ENCODE measurements at places on chromosomes 5 and 9.

- no peak for DNase-seq
These were observed 1431.4 kb upstream of the CDH18 start for GRCh38 chr5:21419383-21419782.

GRCh38 chr5:68720884-68721610 is 372.8 kb upstream of the SLC30A5 start:
- no peak for DNase-seq

DNA sequence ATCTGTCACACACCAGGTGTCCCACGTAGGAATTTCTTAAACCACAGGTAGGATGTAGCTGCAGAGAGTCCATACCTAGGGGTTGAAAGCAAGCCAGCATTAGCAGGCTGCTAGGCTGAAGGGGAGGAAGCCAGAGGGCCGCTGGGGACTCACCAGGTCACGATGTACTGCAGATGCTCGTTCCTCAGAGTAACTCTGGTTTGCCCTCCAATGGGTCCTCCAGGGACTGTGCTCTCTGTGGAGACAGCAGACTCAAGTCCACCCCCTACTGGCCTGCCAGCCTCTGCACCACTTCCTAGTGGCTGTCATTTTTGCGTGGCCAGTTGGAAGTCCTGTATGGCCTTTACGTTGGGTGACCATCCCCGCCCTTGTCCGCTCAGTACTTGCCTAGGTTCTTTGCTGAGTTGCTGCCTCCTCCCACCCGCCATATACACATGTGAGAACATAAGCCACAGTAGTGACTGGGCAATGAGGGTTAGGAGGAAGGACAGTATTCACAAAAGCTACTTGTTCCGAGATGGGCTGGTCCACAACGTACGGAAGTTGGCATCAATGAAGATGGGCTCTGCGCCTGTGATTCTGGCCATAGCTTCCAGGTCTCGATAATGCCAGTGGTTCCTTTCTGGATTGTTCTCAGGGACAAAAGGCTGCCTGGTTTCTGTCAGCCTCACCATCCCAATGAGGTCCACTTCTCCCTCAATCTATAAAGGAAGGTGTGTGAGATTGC is 4.1 kb downstream of the RPL7A start:
- no peak for DNase-seq

DNA sequence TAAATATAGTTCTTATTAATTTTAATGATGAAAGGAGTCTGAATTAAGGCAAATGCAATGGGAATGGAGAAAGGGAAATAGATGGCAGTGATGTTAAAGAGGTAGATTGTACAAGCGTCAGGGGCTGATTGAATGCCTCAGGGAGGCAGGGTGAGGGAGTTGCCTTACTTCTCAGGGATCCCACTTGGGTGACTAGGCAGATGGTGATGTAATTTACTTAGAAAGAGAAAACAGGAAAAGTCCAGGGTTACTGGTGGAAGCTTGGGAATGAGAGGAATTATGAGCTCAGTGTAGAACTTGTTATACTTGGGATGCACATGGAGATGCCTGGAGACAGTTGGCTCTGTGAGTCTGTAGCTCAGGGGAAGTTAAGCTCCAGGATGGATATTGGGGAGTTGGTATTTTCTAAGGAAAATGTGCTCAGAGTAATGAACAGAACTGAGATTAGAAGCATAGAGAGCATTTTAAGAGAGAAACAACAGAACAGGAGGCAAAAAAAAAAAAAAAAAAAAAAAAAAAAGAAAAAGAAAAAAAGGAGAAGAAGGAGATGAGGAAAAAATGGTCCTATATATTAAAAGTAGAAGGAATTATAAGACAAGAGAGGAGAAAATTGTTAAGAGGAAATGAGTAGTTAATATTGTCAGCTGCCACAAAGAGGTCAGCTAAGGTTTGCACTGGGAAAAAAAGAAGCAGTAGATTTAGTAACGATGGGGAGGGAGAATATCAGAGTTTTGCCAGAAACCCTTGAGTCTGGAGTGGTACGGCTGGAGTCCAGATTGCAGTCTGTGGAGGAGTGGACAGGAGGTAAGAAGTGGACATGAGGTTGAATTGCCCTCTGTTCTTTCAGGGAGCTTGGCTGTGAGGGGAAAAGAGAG is 88.0 kb upstream of the ELL2 start:
- no peak for DNase-seq

DNA sequence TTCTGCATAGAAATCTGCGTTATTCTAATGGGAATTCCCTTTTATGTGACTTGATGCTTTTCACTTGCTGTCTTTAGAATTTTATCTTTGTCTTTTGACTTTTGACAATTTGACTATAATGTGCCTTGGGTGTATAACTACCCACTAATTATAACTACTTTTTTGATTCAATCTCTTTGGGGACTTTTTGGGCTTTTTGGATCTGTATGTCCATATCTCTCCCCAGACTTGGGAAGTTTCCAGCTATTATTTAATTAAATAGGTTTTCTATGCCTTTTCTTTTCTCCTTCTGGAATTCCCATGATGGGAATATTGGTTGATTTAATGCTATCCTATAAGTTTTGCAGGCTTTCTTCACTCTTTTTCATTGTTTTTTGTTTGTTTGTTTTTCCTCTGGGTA is 57.9 kb downstream of the LRRTM2 start:
- DNase-seq, result no peak

- no peak for DNase-seq
These were observed 2.5 kb upstream of the GPX3 start for GRCh38 chr5:151017897-151018296.

DNA sequence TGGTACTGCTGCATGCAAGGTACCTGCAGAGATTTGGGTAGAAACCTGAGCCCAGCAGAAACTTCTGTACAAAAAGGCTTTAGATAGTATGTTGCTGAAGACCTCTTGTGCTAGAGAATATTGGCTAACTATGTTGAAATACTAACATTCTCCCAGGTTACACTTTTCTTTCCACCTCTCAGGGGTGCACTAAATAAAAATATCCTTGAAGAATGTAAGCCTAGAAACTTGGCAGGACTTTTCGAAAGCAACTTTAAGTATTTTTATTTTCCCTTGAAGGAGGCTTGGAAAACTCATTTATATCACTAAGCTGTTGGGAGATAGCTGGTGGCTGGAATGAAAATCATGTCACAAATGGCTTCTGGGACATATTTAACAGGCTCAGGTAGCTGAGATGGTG is 50.0 kb downstream of the FBXL7 start:
- DNase-seq, result no peak

Measured in stimulated activated CD8-positive, alpha-beta memory T cell treated with anti-CD3 and anti-CD28 coated beads, Interleukin-7, amount 100 ng/mL, for 1 hour (primary cell).